Activated CD4-positive, alpha-beta T cell treated with anti-CD3 and anti-CD28 coated beads, Interleukin-2, Interleukin-4, amounts not matched to agents 100 ng/mL and 50 ng/mL, durations not matched to agents 16 hours and 8 hours (primary cell): ENCODE measurements at places on chromosomes 2 and 18.

DNA sequence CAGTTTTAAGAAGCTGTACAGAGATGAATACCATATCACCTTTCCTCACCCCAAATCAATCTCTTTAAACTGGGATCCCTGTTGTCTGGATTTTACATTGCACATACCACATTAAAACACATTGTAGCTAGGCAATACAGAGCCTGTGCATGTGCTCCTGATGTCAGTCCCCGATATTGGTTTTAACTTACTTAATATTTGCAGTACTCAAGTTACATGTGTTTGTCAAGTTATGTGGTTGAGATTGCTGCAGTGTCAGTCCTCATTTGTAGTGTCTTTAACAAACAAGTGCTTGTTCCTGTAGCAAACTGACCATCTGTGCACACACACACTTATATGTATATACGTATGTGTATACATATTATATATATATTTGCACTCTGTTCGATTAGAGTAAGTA lies 10.4 kb upstream of the UBE2E3 start:
- no peak for DNase-seq

- no peak for DNase-seq
Measured at GRCh38 chr2:197134206-197134605, 176.4 kb downstream of the ANKRD44 start.

DNA sequence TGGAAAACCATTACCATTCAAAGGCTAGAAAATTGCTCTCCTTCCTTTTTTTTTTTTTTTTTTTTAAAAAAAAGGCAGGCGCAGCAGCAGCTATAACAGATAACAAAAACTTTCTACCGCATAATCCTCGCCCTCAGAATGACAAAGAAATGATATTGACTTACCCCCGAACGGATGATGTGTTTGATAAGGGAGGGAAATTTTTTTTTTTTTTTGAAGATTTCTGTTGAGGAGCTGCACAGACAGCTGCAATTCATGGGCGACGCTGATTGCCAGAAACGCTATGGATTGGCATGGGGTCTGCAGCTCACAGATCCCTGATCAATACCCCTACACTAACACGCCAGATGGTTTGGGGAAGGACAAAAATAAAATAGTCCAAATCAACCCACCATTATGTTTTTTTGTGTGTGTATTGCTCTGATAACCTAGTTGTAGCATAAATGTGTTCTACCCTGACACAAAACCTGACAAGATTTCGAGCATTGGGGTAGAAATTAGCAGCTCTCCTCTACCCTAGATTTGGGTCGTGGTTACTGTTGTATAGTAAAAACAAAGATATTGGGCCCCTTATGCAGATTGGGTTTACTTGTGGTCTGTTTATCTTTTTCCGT lies 3.6 kb upstream of the ONECUT2 start:
- DNase-seq = no peak

- DNase-seq = no peak
Measured at GRCh38 chr2:139917690-139918384, 1137.6 kb upstream of the NXPH2 start.

DNA sequence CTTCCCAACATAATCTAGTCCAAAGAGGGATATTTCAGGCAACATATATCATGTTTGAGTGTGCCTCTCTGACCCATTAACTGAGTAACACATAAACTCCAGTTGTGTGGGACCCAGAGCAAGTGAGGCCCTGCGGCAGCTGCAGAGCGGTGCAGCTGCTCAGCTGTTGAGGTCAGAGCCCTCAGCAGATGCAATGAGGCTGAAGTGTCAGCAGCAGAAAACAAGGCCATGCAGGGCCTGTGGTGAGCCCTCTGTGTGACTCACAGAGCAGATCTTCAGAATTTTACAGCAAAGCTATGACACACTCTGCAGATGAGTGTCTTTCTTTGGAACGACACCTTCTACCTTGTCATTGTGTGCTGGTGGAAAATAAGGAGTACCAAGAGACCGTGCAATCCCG lies 168.5 kb downstream of the CBLN2 start:
- no peak for DNase-seq

- DNase-seq = no peak
Measured at GRCh38 chr2:164644036-164644700, 22.9 kb upstream of the GRB14 start.

DNA sequence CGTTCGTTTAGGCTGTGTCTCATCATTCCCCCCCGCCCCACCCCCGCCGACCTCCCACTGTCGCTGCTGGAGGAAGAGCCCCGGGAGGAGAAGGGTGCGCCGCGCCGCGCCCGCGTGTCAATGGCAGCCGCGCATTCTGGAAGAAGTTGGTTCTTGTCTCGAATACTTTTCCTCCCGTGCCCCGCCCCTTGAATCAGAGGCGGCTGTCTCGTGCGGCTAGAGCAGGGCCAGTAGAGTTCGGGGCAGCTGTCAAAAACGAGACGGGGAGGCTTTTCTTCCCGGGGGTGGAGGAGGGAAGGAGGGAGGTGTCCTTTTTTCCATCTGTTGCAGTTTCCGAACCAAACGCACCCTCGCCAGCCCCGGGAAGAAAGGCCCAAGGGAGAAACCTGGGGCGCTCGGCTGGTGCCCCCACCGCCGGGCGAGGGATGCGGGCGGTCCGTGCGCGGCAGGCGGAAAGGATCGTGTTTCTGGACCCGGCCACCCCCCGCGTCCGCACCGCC lies 410 bp upstream of the TGIF1 start:
- DNase-seq = no peak

- DNase-seq = no peak
Measured at GRCh38 chr2:175025946-175026345, 20.8 kb upstream of the CHN1 start.

- no peak for DNase-seq
Measured at GRCh38 chr2:85830645-85831044, 58.1 kb downstream of the ST3GAL5 start.

DNA sequence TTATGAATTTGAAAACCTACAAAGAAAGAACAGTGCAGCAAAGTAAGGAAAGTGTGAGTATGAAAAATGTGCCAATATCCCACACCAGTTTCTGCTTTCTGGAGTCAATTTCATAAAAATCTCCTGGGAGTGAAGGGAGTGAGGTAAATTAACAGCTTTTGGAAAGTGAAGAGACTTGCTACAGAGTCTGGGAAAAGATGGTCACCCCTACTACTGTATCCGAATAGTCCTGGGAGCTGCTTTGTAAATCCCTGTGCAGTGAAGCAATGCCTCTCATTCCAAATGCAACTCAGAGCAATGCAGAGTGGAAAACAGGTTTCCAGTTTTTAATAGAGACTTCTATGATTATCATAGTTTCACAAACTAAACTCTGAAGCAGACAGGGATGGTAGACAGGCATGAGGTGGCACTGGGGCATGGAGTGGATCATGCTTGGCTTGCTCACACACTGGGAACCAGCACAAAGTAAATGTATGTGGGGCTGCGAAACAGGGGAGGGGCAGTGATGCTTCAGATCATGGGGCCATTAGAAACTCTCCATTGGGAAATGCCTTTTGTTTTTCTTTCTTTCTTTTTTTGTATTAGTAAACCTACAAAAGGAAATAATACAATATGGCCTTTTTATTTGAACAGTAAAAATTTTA lies 10.6 kb downstream of the COL5A2 start:
- no peak for DNase-seq
